ENCODE measurements at places on chromosomes 6 and 20. TPM values are rescaled to one million over a fixed set of nuclear protein-coding genes. Genes with fewer than 3 reads are reported as not detected.

DNA sequence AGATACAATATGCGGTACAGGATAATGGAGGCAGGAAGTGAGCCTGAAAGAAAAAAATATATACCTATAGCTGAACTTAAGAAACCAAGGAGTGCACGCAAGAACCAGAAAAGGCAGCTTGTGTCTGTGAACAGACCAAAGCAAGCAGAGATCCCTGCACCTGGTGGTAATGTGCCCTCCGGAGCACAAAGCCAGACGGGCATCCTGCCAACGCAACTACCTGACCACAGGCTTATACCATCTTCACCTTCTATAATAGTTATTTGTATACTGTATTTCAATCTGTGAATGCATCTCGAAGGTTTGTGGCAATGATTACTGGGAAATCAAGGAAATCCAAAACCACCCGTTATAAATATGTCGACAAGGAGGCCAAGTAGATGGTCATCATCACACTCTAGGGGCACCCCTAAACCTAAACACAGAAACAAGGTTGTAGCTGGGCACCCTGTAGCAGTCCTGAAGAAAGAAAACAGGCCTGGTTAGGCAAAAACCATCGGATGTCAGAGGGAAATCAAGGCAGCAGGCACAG, 801 bp downstream of the FBXL4 start:
- peak; percentile 85 for DNase-seq

DNA sequence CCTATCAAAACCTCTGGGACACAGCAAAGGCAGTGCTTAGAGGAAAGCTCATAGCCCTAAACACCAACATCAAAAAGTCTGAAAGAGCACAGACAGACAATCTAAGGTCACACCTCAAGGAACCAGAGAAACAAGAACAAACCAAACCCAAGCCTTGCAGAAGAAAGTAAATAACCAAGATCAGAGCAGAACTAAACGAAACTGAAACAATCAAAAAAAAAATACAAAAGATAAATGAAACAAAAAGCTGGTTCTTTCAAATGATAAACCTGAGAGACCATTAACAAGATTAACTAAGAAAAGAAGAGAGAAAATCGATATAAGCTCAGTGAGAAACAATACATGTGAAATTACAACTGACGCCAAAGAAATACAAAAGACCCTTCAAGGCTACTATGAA, 34.8 kb upstream of the RUNX2 start:
- DNase-seq = no peak

DNA sequence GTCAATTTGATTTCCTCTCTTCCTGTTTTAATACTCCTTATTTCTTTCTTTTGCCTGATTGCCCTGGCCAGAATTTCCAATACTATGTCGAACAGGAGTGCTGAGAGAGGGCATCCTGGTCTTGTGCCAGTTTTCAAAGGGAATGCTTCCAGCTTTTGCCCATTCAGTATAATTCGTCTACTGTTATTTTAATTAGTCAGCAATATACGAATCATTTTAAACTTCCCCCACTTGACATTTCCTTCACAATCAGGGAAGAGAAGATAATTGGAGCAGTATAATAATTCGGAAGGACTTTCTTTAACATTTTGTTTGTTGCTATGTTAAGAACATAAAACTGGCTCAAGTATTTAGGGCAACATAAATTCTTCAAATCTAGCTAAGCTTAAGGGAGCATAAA, 860.3 kb upstream of the SLC35B3 start:
- DNase-seq = no peak

BCAS4 gene
- total RNA-seq = 20.9 TPM

HRH3 gene
- not detected for total RNA-seq

DNA sequence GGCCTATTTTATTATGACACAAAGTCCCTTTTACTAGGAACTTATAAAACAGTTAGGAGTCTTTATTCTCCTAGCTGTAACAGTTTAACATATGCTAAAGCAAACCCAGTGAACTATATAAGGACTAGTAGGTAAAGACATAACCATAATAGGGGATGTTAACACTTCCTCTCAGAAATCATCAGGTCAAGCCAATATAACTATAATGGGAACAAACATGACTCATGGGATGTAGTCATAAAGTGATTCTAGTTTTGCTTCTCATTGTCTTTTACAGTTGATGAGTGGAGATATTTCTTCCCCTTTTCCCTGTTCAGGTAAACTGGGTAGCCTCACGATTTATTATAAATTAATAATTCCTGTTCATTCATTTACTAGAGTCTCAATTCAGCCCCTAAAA, 9.7 kb downstream of the PTCHD4 start:
- no peak for DNase-seq

GRCh38 chr6:138159246-138159645, 2.5 kb upstream of the ARFGEF3 start:
- no peak for DNase-seq

- DNase-seq = no peak
These were observed 11.3 kb downstream of the TFAP2A start for GRCh38 chr6:10403385-10404106.

- no peak for DNase-seq
These were observed 142.6 kb upstream of the HMGN3 start for GRCh38 chr6:79377047-79377446.

- DNase-seq = no peak
These were observed 118.0 kb downstream of the B3GAT2 start for GRCh38 chr6:70838907-70839285.

CRISP3 gene
- total RNA-seq = 2.9 TPM

DNA sequence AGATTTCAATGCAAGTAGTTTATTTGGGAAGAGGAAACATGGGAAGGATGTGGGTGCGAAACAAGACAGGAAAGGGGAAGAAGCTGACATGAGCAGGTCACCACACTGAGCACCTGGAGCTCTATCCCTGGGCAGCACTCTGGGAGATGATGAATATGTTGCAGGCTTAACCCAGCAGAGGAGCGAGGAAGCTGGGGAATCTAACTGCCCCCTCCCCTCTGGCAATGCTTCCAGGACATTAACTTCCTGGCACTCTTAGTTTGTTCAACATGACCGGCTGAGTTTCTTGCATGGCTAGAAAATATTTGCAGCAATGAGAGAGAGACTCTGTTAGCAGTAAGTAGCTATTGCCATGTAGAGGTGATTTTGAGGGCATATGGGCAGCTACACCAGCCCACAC, 4.9 kb upstream of the ADA start:
- DNase-seq = no peak

GRCh38 chr6:169530752-169531123, 171.1 kb downstream of the WDR27 start:
- no peak for DNase-seq

JAG1 gene
- total RNA-seq = 39.5 TPM

TRIM38 gene
- total RNA-seq = 29.8 TPM

MRPL18 gene
- 58.2 TPM for total RNA-seq

DNA sequence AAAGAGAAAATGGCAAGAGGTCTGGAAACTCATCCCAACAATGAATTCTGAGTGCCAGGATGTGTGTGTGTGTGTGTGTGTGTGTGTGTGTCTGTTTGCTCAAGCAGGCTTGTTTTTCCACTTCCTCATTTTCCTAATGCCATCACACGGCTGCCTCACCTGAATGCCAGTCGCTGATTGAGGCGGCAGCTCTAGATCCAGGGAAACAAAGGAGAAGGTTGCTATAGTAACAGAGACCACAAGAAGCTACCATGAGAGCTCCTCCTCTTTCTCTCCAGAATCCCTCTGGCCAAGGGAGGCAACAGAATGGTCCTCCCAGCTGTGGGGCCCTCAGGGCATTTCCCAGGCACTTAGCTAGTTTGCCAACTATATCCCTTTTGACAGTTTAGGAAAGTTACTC, 241.1 kb upstream of the TSHZ2 start:
- no peak for DNase-seq

- DNase-seq = no peak
These were observed 3.4 kb downstream of the LY86 start for GRCh38 chr6:6591778-6592465.

- DNase-seq = no peak
These were observed 500.3 kb downstream of the DHX35 start for GRCh38 chr20:39462416-39462945.
